ENCODE measurements at places on chromosomes 2 and 18. TPM values are rescaled to one million over a fixed set of nuclear protein-coding genes. Genes with fewer than 3 reads are reported as not detected.

ADAM23 gene
- 3.9 TPM for total RNA-seq

MBOAT2 gene
- 65.5 TPM for total RNA-seq

CRYGC gene
- not detected for total RNA-seq

GREB1 gene
- total RNA-seq = 37.9 TPM

IFIH1 gene
- total RNA-seq = 37.5 TPM

EHBP1 gene
- 107 TPM for total RNA-seq

PROC gene
- not detected for total RNA-seq

C1D gene
- total RNA-seq = 8.5 TPM

PREPL gene
- 65.0 TPM for total RNA-seq

ASIC4 gene
- not detected for total RNA-seq

MYCN gene
- total RNA-seq = not detected

ATIC gene
- total RNA-seq = 125 TPM

IL36G gene
- not detected for total RNA-seq

HRH4 gene
- not detected for total RNA-seq

EN1 gene
- total RNA-seq = not detected

MOB4 gene
- 33.9 TPM for total RNA-seq

FBLN7 gene
- 4.8 TPM for total RNA-seq

NEURL3 gene
- not detected for total RNA-seq

TRIB2 gene
- total RNA-seq = 67.6 TPM

GDF7 gene
- not detected for total RNA-seq

ACVR1 gene
- total RNA-seq = 2.3 TPM

ALPG gene
- total RNA-seq = not detected

DNAH7 gene
- total RNA-seq = 48.1 TPM
